Hematopoietic multipotent progenitor cell treated with erythropoietin and hydrocortisone succinate and interleukin-3 and kit ligand, for 6 days (in vitro differentiated cells): ENCODE measurements at places on chromosomes 12 and 14.

DNA sequence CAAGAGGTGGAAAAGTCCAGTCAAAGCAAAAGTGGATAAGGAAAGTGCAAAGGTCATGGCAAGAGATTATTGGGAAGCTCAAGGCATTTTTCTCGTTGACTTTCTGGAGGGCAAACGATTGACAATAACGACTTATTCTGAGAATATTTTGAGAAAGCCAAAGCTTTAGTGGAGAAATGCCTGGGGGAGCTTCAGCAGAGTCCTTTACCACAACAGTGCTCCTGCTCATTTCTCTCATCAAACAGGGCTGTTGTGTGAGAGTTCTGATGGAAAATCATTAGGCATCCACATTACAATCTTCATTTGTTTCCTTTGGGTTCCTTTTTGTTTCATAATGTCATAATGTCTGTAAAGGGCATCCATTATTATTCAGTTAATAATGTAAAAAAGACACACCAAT is 26.9 kb downstream of the PRB3 start:
- no peak for DNase-seq

DNA sequence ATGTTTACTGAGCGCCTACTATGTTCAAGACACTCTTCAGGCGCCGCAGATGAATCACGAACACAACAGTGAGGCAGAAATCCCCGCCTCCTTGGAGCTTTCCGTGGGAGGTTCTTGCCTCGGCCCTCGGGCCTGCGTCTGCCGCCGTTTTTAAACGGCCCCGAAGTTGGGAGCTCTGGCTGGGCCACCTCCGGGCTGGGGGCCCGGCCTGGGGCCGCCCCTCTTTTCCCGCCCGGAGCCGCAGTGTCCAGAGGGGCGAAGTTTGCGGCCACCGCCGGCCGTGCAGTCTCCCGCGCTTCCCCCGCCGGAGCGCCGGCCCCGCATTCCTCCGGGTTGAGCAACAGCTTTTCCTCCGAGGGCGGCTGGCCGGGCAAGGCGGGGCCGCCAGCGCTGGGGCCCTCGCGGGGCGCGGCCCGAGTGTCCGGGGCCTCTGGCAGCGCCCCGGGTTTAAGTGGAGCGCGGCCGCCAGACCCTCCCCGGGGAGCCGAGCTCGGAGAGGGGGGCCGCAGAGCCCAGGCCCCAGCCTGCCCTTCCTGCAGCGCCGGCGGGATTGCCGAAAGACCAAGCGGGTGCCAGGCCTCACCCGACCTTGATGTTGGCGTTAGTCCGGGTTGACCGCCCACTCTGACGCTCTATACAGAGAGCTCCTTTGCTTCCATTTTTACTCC is 18.7 kb upstream of the CTDSP2 start:
- DNase-seq, result peak; percentile 57

GRCh38 chr12:52808573-52809160 is 5.2 kb downstream of the KRT4 start:
- no peak for DNase-seq

DNA sequence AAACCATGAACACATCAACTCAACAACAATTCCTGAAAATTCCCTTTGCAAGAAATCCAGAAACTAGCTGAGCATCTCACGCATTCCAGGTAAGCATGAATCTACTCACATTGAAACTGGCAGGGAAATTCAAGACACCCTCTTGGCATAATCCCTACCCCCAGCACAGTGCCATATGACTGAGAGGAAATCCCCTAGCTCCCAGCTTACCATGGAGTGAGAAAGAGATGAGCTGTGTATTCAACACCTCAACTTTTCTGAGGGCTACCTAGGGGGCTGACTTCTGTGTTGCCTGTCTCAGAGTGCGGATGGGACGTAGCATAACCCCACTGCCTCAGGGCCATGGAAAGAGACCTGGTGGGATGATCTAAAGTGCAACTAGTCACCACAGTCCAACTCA is 37.7 kb upstream of the GPR132 start:
- DNase-seq, result no peak

GRCh38 chr12:54977857-54978256 is 6.7 kb downstream of the TESPA1 start:
- peak; percentile 84 for DNase-seq

- DNase-seq, result no peak
Measured at GRCh38 chr12:95337146-95337545, 119.5 kb downstream of the VEZT start.

DNA sequence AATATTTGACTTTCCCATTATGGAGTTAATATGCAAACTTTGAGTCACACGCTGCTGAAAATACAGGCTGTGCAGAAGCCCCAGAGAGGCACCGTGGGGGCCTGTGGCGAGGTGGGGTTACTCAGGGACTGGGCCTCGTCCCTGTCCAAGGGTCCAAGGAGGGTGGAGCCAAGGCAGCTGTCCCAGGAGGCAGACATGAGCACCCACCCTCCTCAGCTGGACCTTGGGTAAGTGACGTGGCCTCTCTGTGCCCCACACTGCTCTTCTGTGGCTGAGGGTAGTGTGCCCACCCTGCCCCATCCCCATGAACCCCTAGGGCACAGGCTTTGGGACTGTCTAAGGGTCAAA is 39.4 kb downstream of the FAM222A start:
- DNase-seq, result no peak

- no peak for DNase-seq
Measured at GRCh38 chr14:69769623-69770022, 2.7 kb downstream of the SRSF5 start.

DNA sequence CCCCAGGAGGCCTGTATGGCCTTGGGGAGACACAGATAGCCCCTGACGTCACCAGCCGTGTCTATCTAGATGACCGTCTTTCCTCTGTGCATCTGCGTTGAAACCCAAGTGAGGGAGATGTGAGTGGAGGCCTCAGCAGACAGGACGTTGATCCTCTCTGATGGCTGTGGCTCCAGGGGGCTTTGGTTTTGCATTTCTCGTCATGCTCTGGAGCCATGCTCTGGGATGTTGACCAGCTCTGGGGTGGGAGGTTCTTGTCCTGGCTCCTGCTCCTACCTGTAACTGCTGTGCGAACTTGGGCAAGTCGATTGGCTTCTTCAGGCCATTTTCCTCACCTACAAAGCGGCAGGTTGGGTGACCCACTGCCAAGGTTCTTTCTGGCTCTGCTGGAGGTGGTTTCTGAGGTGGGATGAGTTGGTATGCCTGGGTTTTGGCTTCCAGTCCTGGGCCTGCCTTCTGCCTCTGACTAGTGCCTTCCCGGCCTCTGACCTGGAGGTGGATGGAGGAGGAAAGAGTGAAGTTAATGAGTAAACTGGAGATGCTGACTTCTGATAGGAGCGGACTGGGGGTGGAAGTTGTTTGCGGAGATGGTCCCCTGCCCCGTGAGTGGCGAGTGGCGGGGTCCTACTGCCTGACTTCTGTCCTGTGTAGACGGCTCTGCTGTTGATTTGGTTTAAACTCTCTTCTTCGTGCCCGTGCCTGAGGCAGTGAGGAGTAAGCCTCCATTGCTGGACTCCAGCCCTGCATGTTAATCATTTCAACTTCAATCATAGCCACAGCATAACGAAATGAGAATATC is 8.4 kb downstream of the TSPAN9 start:
- DNase-seq, result no peak

DNA sequence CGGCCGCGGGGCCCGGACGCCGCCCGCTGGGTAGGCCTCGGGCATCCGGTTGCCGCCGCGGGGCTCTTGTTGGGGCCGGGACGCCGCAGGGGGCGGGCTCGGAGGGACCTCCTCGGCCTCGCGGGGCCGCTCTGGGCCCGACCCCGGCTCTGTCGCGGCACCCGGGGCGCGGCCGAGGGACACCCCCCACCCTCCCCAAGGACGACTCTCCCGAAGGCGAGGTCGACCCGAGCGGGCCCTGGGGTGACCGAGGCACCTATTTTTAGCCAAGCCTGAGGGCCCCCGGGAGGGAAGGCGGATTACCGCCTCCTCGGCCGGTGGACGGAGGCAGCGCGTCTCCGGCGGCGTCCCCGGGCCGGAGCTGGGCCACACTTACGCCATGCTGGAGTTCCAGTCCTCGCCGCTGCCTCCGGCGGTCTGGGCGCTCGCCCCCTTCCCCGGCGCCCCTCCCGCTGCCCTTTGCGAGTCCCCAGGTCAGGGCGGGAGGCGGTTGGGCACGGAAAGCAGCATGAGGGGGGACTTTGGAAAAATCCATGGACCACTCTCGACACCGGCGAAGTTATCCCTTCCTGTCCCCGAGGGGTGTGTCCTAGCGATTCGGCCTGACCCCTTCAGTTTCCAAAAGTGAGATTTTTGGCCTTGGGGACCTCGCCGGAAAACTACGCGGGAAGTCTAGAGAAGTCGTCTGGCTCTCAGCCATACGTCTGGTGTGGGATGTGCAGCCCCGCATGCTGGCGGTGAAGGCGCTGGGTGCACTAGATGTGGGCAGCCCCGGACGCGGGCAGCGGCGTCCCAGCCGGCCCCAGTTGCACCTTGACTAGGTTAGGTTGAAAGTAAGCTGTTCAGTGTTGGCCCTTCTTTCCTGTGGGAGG is 699 bp downstream of the KTN1 start:
- peak; percentile 77 for DNase-seq

- DNase-seq, result peak; percentile 7
Measured at GRCh38 chr12:104938371-104938770, 19.7 kb downstream of the SLC41A2 start.

- peak; percentile 86 for DNase-seq
Measured at GRCh38 chr14:69682621-69683263, 71.3 kb downstream of the SUSD6 start.

- no peak for DNase-seq
Measured at GRCh38 chr14:53306911-53307310, 153.8 kb upstream of the DDHD1 start.

DNA sequence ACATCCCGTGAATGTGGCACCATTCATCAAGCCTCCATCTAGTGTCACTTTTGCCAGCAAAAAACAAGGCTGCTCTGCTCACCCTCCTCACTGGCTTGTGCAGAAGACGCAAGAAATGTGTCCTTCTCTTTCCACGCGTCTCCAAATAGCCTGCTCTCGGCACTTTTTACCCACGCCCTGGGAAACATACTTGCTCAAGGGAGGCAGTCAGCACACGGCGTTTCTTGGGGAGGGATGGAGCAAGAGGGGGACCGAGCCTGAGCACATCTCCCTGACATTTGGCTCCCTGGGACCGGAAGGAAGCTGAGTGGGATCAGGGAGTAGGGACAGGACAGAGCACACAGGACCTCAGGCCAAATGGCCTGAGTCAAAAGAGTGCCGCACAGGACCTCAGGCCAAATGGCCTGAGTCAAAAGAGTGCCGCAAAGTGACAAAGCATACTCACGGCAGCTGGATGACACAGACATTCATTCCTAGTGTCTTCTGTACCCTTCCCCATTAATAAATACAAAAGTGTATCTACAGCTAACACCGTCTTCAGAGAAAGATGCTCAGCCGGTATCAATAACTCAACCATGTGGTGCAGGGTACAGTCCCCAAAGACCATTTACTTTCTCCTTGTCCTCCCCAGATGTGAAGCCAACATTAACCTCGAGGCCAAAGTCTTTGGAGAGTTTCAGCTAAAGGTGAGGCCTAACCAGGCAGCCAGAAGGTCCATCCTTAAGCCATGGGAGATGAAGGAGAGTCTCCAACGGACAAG is 7.1 kb downstream of the BCL11B start:
- no peak for DNase-seq

DNA sequence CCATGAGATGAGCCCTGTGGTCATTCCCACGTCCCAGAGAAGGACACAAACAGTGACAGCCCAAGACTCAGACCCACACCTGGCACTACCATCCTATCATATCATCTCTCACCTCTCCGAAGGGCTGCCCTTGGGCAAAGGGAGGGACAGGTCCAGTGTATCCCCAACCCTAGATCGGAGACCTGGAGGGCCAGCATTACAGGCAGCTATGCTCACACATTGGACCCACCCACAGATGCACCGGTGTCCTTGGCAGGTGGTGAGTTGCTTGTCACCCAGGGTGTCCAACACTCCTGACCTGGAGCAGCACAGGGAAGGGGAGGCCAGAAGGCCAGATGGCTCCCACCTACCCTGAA is 117.4 kb downstream of the DICER1 start:
- DNase-seq, result no peak

GRCh38 chr12:58104351-58104755 is 163.0 kb downstream of the ATP23 start:
- no peak for DNase-seq

DNA sequence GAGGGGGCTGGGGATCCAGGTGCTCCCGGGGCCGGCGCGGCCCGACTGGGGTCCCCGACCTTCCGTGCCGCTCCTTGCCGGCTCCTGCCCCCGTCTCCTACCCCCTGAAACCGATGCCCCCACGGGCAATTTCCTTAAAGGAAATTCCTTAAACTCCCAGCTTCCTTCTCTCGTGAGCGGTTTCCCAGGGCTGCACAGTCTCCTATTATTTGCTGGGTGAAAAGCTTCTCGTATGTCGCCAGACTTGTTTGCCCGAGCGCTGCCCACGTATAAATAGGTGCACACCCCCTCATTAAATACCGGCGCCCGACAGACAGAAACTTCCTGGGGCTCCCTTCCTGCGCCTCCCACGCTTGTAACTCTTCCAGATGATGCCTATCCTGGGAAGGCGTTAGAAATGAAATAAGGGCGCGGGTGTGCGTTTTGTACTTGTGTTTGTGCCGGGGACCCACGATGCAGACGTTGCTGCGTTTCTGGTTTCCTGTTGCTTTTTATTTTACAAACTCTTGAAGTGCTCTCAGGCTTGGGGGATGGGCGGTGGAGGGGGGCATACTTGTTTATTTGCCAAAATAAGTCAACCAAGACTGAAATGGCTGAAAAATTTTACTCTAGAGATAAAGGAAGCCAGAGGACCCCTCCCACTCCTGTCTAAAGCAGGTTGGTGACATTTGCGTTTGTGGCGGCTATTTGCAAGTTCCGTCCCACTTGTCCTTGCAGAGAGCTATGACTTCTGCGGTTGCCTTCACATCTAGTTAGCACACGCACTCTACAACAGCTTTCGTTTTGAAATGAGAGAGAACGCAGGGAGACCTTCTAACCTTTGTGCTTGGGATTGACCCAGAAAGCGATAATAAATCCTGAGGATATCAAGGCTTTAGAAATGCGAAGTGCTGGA is 1.0 kb downstream of the HIP1R start:
- peak; percentile 71 for DNase-seq

DNA sequence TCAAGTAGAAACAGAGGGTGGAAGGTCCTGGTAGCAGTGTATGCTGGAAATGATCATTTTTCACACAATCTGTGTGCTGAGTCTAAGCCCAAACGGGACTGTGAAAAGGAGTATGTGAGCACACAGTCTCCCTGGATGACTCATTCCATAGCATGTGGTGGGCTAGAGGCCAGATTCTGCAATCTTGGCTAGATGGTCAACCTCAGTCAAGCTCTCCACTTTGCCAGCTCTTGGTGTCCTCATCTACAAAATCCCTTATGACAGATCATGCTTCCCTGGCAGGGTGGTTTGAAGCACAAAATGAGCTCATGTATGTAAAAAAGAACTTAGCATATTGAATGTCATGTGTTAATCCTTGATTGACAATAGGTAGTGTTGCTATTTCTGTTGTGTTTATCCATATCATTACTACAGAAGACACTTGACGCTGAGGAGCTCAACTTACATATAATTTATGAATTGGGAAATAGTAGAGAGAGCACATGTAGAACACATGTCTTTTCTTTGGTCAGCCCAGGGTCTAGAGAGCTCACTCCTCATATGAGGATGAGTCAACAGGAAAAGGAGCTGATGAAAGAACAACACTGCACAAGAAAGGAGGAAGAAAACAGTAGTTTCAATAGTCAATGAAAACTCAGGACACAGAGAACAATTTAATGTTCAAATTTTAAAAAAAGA is 517.5 kb downstream of the BCL11B start:
- no peak for DNase-seq
